ENCODE measurements at places on chromosomes 7 and 10.

DNA sequence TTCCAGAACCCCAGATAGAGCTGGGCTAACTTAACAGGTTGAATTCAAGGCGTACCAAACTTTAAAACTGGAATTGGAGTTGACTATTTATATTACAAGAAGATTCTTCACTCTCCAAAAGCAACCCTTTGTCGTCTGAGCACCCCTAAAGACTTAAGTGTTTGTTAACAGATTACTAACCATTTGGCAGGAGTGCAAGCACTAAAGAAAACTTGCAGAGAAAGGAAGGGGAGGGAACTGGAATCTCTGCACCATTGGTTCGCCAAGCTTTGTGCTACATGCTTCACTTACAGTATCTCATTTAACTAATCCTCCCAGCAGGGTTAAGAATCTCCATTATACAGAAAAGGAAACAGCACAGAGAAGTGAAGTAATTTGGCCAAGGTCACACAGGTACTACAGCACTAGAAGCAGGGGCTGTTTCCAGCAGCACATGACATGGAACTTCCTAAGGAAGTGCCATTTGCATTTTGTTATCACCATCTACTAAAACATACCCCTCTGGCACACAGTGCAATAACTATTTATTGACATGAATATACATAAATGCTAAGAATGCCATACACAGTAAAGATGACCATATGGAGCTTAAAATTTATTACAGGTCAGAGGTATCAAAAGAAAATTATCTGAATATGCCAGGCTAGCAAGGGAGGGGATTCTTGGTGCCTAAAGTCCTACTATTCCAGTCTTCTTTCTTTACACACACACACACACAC, 201.2 kb downstream of the KCNMA1 start:
- no peak for DNase-seq

DNA sequence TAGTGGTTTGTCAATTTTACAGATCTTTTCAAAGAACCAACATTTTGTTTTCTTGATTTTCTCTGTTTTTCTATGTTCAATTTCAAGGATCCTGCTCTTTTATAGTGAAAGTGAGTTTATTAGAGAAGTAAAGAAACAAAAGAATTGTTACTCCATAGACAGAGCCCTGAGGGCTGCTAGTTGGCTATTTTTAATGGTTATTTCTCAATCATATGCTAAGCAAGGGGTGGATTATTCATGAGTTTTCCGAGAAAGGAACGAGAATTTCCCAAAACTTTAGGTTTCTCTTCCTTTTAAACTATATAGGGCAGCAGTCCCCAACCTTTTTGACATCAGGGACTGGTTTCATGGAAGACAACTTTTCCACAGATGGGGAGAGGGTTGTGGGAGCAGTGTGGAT, 165.0 kb downstream of the CCSER2 start:
- no peak for DNase-seq

GRCh38 chr7:108014747-108015682, 12.1 kb upstream of the LAMB1 start:
- DNase-seq, result no peak

GRCh38 chr7:7923818-7924217, 44.8 kb upstream of the GLCCI1 start:
- DNase-seq, result no peak

DNA sequence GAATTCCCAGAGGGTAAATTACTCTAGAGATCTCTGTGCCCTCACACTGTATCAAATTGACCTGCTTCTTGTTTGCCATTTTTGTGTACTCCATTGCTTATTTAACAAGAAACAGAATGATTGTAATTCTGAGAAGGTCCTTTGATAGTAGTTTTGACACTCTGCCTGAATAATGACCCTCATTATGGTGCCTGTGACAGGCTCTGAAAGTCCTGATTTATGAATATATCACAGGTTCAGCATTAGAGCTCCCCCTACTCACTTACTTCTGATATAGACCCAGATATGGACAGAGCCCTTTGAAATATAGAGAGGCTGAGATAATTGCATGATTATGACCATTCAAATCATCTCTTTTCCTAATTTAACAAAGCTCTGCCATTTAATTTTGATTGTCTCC, 465.2 kb downstream of the MDFIC start:
- no peak for DNase-seq

- DNase-seq, result no peak
Measured at GRCh38 chr10:70145166-70145665, 1.3 kb downstream of the TYSND1 start.

GRCh38 chr10:81875467-81876252, 666 bp downstream of the NRG3 start:
- DNase-seq, result no peak

- peak; percentile 68 for DNase-seq
Measured at GRCh38 chr7:66075590-66076461, at the start of gene ASL. Gene ASL (plus strand): TSS chr7:66075819. CDS start chr7:66076082, 263 bp downstream.

DNA sequence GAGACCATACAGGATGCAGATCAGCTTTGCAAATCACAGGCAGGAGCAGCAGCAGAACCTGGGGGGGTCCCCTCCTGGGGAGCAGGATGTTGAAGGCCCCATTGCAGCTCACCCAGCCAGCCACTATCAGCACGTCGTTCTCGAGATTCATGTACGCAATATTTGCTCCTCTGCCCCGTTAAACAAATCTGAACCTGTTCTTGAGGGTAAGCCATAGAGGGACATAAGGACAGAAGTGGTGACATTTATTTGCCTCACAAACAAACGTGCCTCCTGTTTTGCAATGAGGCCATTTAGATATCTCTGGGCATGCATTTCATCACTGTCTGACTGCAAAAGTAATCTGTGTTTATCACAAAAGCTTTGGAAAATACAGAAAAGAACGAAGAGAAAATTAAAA, 87.3 kb upstream of the BAIAP2L1 start:
- DNase-seq, result no peak

DNA sequence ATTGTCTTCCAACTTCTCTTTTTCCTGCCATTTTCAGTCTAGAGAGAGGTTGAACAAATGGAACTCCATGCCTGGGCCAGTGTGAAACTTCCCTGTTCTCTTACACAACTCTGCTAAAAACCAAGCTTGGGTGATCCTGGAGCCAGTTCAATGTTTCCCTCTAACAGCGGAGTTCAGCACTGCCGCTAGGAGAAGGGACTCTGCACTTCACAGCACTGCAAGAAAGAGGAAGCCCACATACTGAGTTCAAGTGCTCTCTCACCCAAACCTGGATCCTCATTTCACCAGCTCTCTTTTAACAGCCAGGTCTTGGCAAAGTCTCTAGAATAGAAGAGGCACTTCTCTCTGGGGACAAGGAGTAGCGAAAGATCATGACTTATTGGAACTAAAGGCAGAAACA, 18.8 kb downstream of the FOXI2 start:
- no peak for DNase-seq

DNA sequence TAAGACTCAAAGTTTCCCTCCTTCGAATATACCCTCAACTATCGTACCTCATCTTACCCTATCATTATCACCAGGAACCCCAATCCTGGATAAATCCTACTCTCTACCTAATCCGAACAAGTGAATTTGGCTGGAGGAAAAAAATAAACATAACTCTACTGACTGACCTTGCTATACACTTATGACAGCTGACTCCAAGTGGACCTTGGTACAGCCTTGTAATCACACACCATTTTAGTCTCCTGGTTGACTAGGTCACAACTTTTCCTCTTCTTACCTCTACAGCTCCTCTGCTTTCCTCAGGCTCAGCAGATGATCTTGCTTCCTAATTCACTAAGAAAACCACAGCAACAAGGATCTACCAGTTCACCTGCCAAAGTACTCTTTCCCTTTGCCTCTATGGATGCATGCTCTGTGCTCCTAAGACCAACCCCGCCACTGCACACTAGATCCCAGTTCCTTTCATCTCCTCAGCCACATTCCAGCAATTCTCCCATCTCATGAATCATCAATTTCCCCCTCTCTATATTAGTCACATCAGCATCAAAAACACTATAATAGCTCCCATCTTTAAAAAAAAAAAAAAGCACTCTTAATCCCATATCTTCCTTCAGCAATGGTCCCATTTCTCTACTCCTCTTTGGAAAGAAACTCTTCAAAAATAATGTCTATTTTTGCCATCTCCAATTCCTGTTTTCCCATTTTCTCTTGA, 35.5 kb downstream of the COA1 start:
- no peak for DNase-seq

GRCh38 chr10:95793401-95794045, 37.6 kb downstream of the ENTPD1 start:
- DNase-seq, result no peak

GRCh38 chr7:123494193-123494796, 40.1 kb downstream of the IQUB start:
- DNase-seq, result no peak

DNA sequence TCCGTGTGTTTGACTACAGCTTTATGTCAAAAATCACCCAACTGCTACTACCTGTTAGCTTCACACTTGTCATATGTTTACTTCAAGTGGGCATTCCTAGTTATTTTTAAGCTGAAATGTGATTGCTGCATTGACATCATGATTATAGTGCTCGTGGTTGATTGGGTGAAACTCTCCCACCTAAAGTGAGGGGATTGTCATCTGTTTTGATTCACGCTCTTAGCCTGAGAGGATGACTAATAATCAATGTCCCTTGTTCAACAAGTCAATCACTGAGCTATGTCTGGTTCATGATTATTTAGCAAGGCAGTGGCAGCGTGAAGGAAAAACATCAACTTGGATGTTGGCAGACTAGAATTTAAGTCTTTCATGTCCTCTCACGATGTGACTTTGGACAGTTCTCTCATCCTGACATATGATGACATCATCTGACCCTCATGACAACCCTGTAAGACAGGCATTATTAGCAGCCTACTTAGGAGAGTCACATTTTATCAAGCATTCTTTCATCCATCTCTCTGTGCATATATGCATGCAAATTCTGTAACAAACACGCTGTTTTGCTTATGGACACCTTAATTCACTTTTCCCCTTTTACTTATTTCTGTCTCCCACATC, 352.6 kb upstream of the ZMIZ1 start:
- no peak for DNase-seq

Measured in activated CD4-positive, CD25-positive, alpha-beta regulatory T cell (primary cell).